ENCODE measurements at places on chromosomes 5 and 9. TPM values are rescaled to one million over a fixed set of nuclear protein-coding genes. Genes with fewer than 3 reads are reported as not detected.

Gene LURAP1L
- polyA plus RNA-seq, result 40.8 TPM

DNA sequence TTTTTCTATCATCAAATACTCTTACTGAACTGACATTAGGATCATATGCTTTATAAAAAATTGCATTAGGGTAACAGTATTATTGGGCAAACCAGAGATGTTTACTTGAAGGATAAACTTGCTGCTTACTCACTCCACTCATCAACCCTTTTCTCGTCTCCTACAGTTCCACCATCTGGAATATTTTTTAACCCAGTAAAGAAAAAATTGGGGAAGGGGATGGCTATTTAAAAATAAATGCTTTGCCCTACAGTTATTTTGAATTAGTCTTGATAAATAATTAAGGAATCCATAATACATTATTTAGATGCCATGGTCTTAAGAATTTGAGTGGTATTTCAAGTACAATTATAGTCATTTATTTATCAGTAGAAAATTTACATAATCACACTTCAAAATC is 225.8 kb downstream of the MEF2C start:
- DNase-seq, result no peak

DNA sequence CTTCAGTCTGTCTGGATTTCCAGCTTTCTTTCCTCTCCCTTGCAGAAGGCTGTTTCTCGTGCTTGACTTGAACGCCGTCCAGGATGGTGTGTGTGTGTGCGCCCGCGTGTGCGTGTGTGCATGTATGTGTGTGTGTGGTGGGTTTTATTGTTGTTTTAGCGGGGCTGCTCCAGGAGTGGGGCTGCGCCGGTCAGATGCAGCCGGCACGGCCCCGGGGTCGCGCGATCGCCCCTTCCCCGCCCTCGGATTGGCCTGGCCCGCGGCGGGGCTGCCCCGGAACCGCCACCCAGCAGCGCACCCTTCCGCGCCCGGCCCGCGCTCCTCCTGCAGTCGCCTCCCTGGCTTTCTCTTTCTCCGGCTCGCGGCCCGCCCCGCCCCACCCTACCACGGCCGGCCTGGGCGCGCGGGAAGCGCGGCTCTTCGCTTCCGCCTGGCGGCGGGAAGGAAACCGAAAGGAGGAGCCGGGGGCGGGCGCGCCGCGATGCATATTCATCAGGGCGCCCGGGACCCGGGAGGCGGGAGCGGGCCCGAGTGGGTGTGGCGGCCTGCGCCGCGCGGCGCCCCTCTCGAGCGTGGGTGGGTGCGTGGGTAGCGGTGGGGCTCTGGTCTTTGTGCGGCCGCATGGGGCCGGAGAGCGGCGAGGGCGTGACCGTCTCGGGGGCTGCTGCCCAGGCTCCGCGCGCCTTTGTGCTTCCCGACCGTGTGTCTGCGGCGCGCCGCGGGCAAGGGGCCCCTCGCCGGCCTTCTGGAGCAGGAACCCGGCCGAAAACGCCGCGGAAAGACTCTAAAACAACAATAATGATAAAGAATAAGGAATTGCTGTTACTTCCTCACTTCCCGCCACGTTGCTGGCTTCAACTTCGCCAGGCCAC is 8.5 kb upstream of the NFIB start:
- no peak for DNase-seq

Gene PHYHD1
- polyA plus RNA-seq, result 11.6 TPM

- DNase-seq, result no peak
Observed at GRCh38 chr5:6195711-6196358, 182.5 kb downstream of the MED10 start.

GRCh38 chr9:91143642-91144041 is 218.1 kb downstream of the AUH start:
- no peak for DNase-seq

- no peak for DNase-seq
Observed at GRCh38 chr5:165163861-165164260, 1658.4 kb downstream of the MAT2B start.

Gene PRRX2
- 15.0 TPM for polyA plus RNA-seq

GRCh38 chr5:93886917-93887361 is 145.5 kb upstream of the POU5F2 start:
- no peak for DNase-seq

Gene GHR
- 0.48 TPM for polyA plus RNA-seq

Gene SMIM3
- 34.3 TPM for polyA plus RNA-seq

DNA sequence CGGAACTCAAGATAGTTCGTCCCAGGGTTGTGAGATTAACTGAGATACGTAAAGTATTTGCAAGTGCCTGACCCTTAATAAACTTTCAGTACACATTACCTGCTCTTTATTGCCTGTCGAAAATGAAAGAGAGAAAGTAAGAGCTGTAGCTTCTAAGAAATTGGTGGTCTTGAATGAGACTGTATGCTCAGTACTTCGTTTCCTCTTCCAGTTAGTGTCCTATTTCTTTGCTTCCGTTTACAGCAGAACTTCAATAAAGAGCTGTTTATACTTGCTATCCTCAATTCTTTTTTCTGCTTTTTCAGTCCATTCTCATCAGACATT is 534 bp downstream of the SRFBP1 start:
- no peak for DNase-seq

DNA sequence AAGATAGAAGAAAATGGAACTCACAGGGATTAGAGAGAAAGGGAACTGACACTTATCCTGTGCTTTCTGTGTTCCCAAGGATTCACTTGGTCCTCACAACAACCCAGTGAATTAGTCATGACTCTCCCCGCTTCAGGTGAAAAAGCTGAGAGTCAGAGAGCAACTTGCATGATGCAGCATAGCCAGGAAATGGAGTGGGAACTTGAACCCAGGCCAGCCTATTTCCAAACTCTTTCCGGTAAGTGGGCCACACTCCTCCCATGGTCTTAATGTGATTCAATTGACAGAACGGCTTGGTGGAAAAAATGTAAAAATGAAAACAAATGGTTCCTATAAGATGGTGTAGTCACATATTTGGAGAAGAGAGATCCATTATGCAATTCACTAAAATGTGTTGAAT is 45.9 kb upstream of the CEMIP2 start:
- no peak for DNase-seq

- no peak for DNase-seq
Observed at GRCh38 chr5:120103495-120103894, 360.6 kb upstream of the PRR16 start.

Gene ZNF883
- 1.3 TPM for polyA plus RNA-seq

Gene BNC2
- 46.8 TPM for polyA plus RNA-seq

- DNase-seq, result no peak
Observed at GRCh38 chr5:139027150-139027549, 152.0 kb upstream of the LRRTM2 start.

Gene IFNA13
- not detected for polyA plus RNA-seq

Gene FAM163B
- polyA plus RNA-seq, result not detected

DNA sequence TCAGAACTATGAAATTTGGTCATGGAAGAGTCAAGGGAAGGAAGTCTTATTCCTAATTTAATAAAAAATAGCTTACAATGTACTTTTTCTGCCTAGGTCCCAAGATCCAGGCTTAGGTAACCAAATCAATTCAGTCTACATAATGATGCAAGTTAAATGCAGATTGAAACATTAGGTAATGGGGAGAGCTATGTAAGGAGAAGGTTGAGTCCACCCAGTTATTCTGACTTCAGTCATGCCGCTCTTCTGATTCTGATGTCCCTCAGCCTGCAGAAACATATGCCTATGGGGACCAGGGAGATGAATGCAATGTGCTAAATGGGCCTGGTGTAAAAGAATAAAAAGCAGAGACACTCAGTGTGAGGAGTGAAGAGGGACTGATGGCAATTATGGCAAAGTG is 63.9 kb downstream of the MAMDC2 start:
- DNase-seq, result no peak

Gene AMACR
- 8.0 TPM for polyA plus RNA-seq

GRCh38 chr5:177527595-177527994 is 10.8 kb upstream of the DDX41 start:
- no peak for DNase-seq

DNA sequence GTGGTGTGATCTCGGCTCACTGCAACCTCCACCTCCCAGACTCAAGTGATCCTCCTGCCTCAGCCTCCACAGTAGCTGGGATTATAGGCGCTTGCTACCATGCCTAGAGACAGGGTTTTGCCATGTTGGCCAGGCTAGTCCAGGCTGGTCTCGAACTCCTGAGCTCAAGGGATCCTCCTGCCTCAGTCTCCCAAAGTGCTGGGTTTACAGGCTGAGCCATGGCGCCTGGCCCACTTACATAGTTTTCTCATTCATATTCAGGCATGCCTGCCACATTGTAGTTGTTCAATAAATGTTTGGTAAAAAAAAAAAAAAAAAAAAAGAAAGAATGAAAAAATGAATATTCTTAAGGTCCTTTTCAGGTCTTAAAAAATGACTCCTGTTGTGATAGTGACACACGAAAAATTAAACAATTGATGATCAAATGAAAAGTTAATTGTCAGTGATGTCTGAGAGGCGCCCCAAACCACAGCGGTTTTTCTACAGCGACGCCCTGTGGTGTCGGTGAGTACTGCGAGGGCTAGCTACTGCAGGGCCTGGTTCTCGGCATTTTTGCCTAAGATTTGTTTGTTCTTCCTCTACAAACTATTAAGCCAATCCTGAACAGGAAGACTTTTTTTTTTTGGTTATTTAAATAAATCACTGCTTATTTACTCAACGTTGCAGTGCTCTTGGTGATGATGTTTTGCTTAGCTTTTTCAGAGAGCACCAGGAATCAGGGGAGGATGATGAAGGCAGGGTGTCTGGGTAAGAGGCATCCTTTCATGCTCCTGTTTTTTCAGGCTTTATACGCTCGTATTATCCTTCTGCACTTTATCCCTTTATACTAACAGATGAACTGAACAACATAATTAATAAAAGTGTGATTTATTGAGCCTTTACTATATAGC is 67.0 kb upstream of the DPYSL3 start:
- no peak for DNase-seq

DNA sequence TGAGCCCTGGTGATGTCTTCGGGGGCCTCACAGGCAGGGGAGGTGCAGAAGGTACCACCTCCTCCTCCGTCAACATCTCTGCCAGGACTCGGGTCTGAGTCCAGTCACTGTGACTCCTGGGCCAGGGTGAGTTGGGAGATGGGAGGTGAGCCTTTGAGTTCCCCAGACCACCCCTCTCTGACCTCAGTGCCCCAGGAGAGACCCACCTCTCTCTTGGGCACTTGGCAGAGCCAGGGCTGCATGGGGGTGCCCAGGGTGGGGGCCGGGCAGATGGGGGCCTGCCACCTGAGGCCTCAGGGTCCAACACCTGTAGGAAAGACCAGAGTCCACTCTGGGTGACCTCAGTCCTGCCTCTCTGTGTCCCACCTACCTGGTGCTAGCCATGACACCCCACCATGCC is 6.8 kb downstream of the KIF12 start:
- no peak for DNase-seq

Gene CCDC192
- not detected for polyA plus RNA-seq

Gene C1QTNF2
- polyA plus RNA-seq, result 1.1 TPM

Gene PCDHB7
- 0.62 TPM for polyA plus RNA-seq

- no peak for DNase-seq
Observed at GRCh38 chr9:108117306-108117705, 627.7 kb upstream of the KLF4 start.

GRCh38 chr5:7261900-7262299 is 134.0 kb upstream of the ADCY2 start:
- no peak for DNase-seq

Gene IFNA2
- polyA plus RNA-seq, result not detected

Gene TTC1
- polyA plus RNA-seq, result 44.5 TPM

Gene WHRN
- polyA plus RNA-seq, result 1.2 TPM
